ENCODE measurements at places on chromosomes 2 and 18. TPM values are rescaled to one million over a fixed set of nuclear protein-coding genes. Genes with fewer than 3 reads are reported as not detected.

The SLC16A14 gene
- 0.35 TPM for polyA plus RNA-seq

The SERTAD2 gene
- polyA plus RNA-seq = 5.5 TPM

The IMMT gene
- polyA plus RNA-seq = 30.1 TPM

The GALR1 gene
- not detected for polyA plus RNA-seq

The SERPINB12 gene
- not detected for polyA plus RNA-seq

The SCRN3 gene
- 6.9 TPM for polyA plus RNA-seq

The HOXD3 gene
- 3.3 TPM for polyA plus RNA-seq

The FTCDNL1 gene
- polyA plus RNA-seq = 0.19 TPM

The ARHGEF4 gene
- polyA plus RNA-seq = not detected

The OXER1 gene
- polyA plus RNA-seq = 0.19 TPM

The NEU2 gene
- polyA plus RNA-seq = not detected

The ALK gene
- polyA plus RNA-seq = not detected

The EHD3 gene
- 6.9 TPM for polyA plus RNA-seq

- no peak for DNase-seq
Measured at GRCh38 chr2:105885456-105885855, 140.7 kb downstream of the NCK2 start.

- no peak for DNase-seq
Measured at GRCh38 chr2:148483665-148484064, 160.9 kb upstream of the EPC2 start.

DNA sequence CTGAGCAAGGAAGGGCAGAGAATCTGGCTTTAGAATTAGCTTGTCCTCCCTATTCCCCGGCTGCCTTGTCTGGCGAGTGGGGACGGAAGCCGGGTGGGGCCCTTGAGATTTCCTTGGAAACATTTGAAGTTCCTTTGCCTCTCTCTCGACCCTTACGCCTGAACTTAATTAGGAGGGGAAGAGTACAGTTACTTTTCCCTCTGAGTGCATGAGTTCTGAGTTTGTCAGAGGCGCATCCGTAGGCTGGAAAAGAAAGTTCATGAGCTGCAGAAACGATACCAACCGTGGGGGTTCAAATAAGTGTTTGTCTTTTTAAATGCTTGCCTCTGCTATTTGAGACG lies 468 bp downstream of the PIKFYVE start:
- no peak for DNase-seq

DNA sequence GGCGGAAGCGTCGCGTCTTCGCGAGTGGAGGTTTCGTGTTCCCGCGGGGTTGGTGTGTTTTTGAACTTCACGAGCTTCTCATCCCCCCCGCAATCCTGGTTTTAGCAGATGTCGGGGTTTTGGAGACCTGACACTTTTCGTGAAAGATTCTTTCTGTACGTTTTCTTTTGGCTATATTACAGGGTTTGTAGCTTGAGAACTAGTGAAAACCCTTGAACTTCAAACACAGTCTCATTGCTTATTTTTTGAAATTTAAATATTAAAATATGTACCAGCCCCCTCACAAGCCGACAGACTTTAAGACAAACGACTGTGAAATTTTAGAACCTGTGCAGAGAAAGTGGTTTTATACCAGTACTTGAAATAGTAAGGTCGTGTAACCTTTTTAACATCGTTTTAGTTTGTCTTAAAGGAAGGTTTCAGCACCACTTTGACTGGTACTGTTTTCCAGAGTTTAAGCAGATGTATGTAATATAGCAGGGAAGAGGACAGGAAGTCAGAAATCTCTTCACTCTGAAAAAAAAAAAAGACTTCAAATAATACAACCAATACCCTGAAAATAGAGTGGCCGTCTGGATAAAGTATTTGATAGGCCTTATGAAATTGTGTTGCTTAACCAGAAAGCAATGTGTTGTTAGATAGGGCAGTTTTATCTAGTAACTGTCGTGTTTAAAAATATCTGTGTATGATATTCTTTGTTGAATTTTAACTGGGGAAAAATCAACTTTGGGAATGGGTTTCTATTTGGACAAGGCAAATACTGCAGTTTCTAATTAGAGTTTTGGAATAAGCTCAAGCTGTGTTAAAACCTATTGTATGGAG lies 1.4 kb downstream of the SPATS2L start:
- peak; percentile 47 for DNase-seq

- DNase-seq = no peak
Measured at GRCh38 chr2:217616936-217617335, 385.9 kb downstream of the TNS1 start.

GRCh38 chr18:78130232-78131195 lies 849.1 kb upstream of the SALL3 start:
- no peak for DNase-seq

GRCh38 chr2:30695749-30696148 lies 111.5 kb downstream of the CAPN13 start:
- no peak for DNase-seq

DNA sequence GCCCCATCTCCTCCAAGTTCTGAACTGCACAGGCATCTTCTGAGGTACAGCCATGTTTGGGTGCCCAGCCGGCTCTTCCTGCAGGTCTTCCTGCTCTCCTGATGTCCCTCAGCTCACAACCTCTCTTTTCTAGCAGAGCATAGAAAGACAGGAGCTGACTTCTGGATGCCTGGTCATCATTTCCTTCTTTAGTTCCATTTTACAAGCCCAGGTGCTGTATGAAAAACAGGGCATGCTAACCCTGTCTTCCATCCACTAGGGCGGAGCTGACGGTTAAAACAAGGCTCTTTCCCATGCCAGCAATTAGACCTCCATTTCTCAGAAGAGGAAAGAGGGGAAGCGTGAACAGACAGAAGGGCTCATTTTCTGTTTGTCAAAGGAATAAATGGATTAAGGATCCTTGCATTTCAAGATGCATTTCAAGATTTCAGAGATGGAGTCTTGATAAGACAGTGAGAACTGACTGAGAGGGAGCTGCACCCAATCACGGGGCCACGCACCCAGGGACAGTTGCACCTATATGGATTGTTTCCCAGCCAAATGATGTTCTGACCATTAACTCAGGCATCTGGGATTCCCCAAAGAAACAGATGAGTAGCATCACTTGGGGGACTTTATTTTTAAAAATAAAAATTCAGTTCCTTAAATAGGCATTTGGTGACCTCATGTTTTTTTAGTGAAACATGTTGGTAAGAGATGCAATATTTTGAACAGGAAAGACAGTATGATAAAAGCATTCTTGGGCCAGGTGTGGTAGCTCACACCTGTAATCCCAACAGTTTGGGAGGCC lies 45.8 kb upstream of the EML6 start:
- DNase-seq = no peak

DNA sequence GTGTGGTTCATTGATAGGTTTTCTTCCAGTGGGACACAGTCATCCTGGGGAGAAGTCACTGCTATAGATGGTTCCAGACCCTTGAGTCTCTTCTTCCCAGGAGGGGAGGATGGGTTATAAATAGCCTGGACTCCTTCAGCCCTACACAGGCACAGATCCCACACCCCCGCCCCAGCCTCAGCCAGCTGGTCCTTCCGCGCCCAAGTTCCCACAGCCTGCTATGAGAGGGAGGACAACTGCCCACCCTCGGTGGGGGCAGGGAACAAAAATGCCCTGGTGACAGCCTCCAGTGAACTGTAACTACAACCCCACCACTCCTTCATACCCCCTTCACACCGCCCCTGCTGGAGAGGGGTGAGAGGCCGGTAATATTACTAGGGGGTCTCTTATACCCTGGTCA lies 3.2 kb downstream of the ZBTB7C start:
- no peak for DNase-seq

GRCh38 chr2:216804357-216805350 lies 55.2 kb downstream of the TNP1 start:
- DNase-seq = no peak

- DNase-seq = no peak
Measured at GRCh38 chr2:120901201-120901600, 165.5 kb downstream of the GLI2 start.

DNA sequence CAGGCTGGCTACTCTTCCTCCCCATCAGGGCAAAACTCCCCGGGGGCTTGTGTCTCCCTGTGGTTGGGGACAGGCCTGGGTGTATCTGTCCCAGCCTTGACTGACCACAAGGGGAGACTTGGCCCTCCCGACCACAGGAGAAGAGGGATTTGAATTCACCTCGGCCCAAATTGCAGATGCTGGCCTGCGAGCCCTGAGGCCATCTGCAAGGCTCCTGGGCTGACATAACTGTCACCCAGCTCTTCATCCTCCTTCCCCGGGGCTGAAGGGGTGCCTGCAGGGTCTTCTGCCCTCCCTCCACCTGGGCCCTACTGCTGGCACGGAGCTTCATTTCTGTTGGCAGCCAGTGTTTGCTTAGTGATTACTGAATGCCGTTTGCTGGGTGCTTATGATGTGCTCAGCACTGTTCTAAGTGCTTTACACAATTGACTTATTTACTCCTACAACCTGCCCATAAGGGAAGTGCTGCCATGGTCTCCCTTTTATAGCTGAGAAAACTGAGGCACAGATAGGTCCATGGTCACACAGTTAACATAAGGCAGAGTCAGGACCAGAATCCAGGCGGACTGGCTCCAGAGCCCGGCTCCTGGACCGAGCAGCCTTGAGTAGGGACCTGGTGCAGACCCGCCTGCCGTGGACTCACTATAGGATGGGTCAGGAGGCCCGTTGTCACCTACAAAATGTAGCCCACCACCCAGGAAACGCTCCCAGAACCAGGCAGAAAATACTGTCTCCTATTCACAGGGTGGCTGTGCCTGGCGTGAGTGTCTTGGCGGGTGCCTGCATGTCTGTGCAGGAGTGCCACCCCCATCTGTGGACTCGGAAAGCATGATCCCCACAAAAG lies 18.9 kb downstream of the STEAP3 start:
- DNase-seq = no peak

- no peak for DNase-seq
Measured at GRCh38 chr2:24175631-24176187, 856 bp downstream of the FAM228A start.

DNA sequence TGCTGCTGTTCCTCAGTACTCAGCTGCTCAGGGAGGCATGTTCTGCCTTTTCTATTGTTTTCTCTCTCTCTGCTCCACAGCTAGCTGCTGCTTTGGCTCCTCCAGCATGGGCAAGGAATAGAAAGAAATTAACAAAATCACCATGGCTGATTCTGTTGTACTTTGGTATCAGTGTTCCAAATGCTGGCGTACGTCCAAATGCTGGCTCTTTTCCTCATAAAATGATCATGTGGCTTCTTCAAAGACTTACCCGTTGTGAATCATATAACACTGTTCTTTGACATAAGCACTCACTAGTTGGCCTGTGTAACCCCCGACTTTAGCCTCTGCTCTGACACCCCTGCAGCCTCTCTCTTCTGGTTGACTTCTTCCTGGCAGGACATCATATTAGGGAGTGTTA lies 547.6 kb downstream of the CPS1 start:
- DNase-seq = no peak

DNA sequence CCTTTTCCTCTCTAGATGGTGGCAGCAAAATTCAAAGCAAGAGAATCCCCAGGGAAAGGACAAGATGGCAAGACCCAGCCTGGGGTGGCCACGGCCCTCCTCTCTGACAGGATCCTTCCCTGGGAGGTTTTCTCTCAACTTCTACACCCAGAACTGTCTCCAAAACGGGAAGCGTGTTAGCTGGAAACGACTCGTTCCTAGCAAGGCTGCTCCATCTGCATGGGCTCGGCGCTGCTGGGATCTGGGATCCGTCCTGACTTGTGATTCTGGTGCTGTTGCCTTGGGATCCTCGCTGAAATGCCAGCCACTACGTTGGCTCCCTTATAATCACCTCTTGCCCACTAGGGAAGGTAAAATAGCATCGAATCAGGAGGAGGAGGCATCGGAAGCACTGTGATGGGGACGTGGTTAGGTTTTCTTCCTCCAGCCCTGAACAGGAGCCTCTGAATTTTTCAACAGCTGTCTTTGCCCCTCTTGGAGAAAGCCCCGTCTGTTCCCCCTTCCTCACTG lies 514.8 kb upstream of the MYT1L start:
- DNase-seq = no peak

DNA sequence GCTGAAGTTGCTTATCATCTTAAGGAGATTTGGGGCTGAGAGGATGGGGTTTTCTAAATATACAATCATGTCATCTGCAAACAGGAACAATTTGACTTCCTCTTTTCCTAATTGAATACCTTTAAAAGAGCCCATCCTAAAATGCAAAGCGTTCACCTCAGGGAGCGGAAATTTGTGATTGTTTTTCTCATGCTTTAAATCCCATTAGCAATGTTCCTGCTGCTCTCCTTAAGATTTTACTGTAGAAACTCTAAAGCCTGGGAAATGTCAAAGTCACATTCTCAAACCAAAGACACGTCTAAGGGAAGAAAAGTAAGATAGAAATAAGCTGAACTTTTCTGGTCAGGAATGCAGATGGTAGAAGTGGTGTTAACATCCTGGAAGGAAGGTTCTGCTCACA lies 285.8 kb upstream of the MAP2 start:
- DNase-seq = no peak

- DNase-seq = no peak
Measured at GRCh38 chr2:10831400-10831985, 18.9 kb upstream of the PDIA6 start.

DNA sequence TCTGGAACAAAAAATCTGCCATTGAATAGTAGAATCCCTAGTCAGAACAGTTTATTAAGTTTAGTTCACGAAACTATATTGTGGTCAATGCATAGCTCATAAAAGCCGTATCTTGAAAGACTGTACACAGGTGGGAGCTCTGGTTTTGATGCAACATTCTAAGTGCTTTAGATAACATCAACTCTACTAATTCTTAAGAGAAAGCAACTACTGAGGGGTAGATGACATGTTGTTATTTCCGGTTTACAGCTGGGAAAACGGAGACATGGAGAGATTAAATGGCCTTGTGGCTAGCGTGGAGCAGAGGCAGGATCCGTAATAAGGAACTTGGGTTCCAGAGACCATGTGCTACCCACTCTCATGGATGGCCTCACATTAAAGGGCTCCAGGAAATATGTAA lies 4.2 kb upstream of the ITGA6 start:
- no peak for DNase-seq

DNA sequence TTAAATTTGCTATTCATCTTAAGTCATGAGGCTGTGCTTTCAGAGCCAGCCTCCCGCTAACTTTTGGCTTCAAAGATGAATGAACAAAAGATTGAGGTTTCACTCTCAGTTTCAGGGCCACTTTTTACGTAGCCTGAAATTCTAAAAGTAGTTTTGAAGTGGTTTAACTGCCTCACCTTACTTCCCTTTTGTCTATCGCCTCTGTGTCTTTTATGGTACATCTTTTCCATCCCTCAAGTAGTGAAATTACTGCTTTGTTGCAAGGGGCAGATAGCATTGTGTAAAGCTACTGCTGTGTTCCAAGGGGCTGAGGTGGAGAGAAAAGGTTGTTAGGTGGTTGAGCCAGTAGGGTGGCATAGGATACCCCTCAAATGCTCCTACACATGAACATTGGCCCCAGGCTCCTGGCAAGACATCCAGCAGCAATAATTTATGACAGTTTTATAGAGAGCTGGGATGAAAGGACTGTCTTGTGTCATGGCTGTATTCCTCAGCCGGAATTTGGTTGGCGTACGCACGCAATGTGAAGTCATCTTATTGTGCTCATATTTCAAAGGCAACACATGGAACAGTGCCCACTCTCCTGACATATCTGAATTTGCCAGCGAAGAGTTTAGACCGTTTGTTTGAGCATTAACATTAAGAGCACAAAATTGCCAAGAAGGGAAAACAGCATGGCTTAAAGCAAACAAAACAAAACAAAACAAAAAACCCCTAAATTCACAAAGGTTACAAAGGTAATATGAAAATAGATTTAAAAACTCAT lies 32.2 kb downstream of the QPCT start:
- DNase-seq = no peak

Data from endothelial cell of umbilical vein (primary cell).